ENCODE measurements at places on chromosomes 6 and 20.

DNA sequence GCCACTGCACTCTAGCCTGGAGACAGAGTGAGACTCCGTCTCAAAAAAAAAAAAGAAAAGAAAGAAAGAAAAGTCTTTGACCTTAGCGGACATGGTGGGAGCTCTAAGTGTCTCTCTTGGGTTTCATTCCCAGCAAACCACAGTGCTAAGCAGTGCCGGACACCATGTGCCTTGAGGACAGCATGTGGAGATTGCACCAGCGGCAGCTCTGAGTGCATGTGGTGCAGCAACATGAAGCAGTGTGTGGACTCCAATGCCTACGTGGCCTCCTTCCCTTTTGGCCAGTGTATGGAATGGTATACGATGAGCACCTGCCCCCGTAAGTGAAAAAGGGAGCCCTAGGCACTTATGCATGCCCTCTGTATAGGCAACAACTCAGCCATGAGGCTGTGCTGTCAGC is 79.4 kb downstream of the GFRA4 start:
- no peak for DNase-seq

DNA sequence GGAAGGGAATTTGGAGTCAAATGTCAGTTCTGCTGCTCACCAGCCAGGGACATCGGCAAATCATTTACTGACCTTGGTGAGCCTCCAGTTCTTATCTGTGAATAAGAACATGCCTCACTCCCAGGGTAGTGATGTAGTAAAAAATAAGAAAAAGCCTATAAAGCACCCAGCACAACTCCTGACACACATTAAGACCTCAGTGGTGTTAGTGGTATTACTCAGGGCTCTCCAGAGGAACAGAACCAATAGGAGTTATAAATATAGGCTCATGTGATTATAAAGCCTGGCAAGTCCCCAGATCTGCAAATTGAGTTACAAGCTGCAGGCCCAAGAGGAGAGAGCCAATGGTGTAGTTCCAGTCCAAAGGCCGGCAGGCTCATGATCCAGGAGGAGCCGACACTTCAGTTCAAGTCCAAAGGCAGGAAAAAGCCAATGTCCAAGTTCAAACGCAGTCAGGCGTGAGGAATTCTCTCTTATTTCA is 71.3 kb upstream of the EYA2 start:
- no peak for DNase-seq

- DNase-seq = no peak
Measured at GRCh38 chr6:90109141-90109540, 187.5 kb downstream of the BACH2 start.

DNA sequence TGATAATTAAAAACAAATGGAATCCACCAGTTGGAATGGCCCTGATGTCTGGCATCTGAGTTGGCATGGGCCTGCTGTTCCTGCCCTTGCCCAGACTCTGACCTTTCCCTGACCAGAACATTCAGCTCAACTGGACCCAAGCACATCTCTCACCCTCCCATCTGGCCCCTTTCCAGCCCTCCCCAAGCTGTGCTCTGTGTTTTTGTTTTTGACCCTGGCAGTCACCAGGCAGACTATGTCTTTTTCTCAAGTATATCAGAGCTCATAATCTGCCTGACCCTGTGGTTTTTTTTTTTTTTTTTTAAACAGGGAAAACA is 117.6 kb downstream of the TRDN start:
- DNase-seq = no peak

- DNase-seq = no peak
Measured at GRCh38 chr20:11376998-11377397, 540.7 kb upstream of the BTBD3 start.

All from stimulated activated CD4-positive, alpha-beta T cell treated with anti-CD3 and anti-CD28 coated beads, Interleukin-2, amount 100 ng/mL, for 48 hours (primary cell).